Cortex of kidney (tissue), 1 donor: ENCODE measurements at places on chromosomes 2 and 18.

- DNase-seq, result no peak
These were observed 186.2 kb downstream of the SNTG2 start for GRCh38 chr2:1136846-1137245.

- DNase-seq, result no peak
These were observed 142.9 kb upstream of the SMAD2 start for GRCh38 chr18:48073211-48073930.

DNA sequence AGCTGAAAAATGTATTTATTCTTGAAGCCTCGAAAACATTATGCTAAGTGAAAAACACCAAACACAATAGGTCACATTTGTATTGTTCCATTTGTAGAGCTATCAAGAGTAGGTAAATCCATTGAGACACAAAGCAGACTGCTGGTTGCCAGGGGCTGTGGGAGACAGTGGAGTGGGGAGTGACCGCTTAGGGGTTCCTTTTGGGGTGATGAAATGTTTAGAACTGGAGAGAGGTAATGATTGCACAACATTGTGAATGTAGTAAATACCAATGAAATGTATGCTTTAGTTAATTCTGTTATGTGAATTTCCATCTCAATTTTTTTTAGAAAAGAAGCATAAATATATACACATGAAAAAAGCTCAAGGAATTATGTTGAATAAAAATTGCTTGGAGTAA lies 15.8 kb downstream of the KCTD18 start:
- no peak for DNase-seq

DNA sequence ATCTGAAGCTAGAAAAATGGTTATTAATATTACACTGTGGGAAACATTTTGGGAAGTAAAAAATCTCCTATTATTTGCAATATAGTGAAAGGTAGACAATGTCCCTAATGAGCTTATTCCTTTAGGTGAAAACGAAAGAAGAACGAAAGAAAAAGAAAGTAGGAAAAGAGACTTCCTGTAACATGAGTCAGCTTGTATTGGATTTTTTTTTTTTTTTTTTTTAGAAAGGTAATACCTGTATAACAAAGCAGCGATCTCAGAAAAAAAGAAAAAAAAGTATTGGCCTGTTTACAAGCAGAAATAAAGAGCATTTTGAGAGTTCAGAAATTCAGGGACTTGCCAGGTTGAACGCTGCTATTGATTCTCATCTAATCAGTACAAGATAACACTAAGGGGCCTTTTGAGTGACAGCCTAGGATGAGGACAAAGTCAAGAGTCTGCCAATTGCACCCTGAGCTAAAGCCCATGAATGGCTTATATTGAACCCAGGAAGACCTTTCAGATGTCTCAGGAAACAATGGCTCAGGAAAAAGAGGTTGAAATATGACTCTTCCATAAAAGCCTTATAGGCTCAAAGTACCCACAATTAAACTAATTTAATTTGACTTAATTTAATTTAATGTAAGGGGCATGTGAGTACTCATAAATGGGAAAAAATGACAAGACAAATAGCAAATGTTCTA lies 615.6 kb upstream of the CDH2 start:
- no peak for DNase-seq

GRCh38 chr18:79483971-79484491 lies 88.3 kb downstream of the NFATC1 start:
- no peak for DNase-seq

GRCh38 chr18:4106407-4107033 lies 348.6 kb downstream of the DLGAP1 start:
- DNase-seq, result no peak

DNA sequence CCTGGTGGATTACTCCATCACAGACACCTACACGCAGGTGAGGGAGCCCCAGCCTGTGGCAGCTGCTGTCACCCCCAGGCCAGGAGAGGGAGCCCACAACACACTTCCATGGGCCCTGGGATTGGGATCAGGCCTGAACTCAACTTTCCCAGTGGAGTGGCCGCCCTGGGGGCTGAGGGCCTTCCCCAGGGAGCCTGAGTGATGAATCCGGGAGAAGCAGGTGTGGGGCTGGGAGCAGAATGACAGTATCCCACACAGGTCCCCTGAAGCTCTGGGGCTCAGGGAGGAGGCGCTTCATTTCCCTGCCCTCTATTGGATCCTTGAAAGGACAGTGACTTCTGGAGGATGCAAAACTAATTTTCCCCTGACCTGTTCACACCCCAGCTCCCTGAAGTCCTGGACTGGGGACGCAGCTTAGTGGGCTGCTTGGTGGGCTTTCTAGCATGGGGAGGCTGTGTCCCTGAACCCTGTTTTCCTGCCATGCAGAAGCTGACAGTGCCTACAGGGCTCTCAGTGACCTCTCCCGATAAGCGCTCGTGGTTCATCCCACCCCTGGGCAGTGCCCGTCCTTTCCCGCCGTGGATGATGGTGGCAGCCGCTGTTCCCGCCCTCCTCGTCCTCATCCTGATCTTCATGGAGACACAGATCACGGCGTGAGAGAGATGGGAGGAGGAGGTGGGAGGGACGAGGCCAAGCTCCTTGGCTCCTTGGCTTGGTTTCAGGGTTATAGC lies 11.0 kb downstream of the SLC4A3 start:
- no peak for DNase-seq

GRCh38 chr2:70510313-70510712 lies 43.3 kb downstream of the TGFA start:
- no peak for DNase-seq

- DNase-seq, result no peak
These were observed 32.1 kb upstream of the ZNF638 start for GRCh38 chr2:71299507-71299906.

GRCh38 chr2:122412360-122412759 lies 656.9 kb downstream of the TSN start:
- DNase-seq, result no peak

GRCh38 chr18:47118981-47119380 lies 31.3 kb downstream of the HDHD2 start:
- no peak for DNase-seq

- no peak for DNase-seq
These were observed 42.4 kb upstream of the AKAIN1 start for GRCh38 chr18:5239447-5239846.

- no peak for DNase-seq
These were observed 1.3 kb downstream of the CERS6 start for GRCh38 chr2:168457190-168457895.

DNA sequence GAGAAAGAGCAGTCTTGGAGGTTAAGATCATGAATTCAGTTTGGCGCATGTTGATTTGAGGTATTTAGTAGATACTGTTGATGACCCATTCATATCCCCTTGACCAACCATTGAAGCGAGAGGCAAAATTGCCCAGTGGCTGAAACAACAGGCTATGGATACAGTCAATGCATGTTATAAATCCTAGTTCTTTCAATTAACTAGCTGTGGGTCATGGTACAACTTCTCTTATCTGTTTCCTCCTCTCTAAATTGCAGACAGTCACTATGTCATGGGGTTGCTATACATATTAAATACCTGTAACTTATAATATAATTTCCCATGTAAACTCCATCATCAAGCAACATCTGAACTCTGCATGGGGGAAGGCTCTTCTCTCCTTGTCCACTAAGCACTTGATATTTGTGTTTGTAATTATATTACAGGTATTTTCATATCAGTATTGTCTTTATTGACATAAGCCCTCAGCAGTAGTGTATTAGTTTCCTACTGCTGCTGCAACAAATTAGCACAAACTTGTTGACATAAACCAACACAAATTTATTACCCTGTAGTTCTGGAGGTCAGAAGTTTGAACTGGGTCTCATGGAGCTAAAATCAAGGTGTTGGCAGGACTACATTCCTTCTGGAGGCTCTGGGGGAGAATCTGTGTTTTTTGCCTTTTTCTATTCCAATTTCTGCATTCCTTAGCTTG lies 61.7 kb upstream of the ACTR3 start:
- no peak for DNase-seq

GRCh38 chr2:19810637-19811036 lies 91.1 kb downstream of the TTC32 start:
- no peak for DNase-seq

GRCh38 chr18:33700513-33700976 lies 122.5 kb downstream of the ASXL3 start:
- DNase-seq, result no peak

DNA sequence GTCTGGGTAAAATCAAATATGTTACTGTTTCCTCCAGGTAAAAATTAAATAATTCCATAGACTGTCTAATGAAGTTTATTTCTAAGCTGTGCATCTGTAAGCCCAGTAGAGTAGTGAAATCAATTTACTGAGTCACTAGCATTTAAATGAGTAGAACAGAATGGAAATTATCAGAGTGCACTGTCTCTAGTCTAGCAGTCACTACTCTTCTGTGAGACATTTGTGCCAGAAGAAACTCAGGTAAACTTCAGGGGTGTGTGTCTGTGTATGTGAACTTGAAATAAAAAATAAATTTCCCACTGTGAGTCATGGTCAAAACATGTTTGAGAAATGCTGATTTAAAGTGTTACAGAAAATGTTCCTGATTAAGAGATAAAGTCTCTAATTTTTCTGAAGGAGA lies 146.4 kb downstream of the RIF1 start:
- no peak for DNase-seq

GRCh38 chr2:56333812-56334485 lies 150.2 kb downstream of the CCDC85A start:
- no peak for DNase-seq

- no peak for DNase-seq
These were observed 175.3 kb upstream of the CREB1 start for GRCh38 chr2:207354462-207354861.

- DNase-seq, result no peak
These were observed 1.6 kb downstream of the ABCA12 start for GRCh38 chr2:215136669-215137328.

DNA sequence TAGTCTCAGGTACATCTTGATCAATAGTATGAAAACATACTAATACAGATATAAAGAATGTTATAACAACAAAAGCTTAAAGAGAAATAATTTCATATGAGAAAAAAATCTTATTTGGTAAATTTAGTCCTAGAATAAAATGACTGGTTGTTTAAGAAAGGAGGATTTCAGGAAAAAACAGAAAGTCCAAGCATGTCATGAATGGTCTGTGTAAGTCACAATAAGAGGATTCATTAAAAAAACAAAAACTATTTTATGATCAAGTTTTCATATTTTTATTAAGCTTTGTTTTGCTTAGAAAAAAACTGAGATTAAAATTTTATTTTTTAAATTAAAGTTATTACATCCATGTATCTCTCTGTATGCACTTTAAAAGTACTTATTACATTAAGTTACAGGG lies 353.9 kb upstream of the SPHKAP start:
- DNase-seq, result no peak

- no peak for DNase-seq
These were observed 3.6 kb upstream of the GBX2 start for GRCh38 chr2:236171680-236172254.

GRCh38 chr18:28890791-28891190 lies 713.9 kb upstream of the CDH2 start:
- DNase-seq, result no peak

- DNase-seq, result no peak
These were observed 4.2 kb downstream of the ERMN start for GRCh38 chr2:157321466-157321865.

- no peak for DNase-seq
These were observed 42.0 kb upstream of the GPD2 start for GRCh38 chr2:156394033-156394741.

- DNase-seq, result no peak
These were observed 665.2 kb upstream of the NRXN1 start for GRCh38 chr2:51697095-51697494.

DNA sequence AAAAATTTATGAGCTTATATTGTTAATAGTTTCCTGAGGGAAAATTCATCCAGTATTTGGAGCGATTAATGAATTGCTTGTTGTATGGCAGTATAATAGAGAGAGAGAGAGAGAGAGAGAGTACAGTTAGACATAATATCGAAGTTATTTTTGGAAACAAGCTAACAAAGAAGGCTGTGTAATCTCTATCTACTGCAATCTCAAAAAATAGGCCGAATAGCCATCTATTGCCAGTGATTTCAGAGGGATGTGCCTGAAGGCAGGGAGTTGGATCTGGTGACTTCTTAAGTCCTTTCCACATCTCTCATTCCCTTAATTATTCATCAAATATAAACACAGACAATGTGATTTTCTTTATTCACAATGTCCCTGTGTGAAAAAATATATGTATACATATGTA lies 433.1 kb upstream of the RAB12 start:
- DNase-seq, result no peak

- DNase-seq, result no peak
These were observed 118.8 kb downstream of the ABCA12 start for GRCh38 chr2:215019521-215020145.

DNA sequence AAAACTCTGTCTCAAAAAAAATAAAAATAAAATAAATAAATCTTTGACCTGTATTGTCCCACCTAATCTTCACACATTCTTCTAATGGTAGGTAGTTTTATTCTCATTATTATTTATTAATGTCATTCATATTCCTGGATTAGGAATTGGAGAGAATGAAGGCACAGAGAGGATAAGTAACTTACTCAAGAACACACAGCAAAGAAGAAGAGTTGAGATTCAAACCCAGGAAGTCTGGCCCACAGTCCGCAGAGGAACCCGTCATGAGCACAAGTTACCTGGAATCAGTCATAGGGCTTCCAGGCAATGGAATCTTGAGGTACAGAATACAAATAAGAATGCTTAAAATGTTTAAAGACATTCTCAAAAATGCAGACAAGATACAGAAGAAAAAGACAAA lies 46.3 kb upstream of the SLC66A3 start:
- DNase-seq, result no peak

- DNase-seq, result no peak
These were observed 249.0 kb downstream of the ZNF804A start for GRCh38 chr2:184847331-184847730.

DNA sequence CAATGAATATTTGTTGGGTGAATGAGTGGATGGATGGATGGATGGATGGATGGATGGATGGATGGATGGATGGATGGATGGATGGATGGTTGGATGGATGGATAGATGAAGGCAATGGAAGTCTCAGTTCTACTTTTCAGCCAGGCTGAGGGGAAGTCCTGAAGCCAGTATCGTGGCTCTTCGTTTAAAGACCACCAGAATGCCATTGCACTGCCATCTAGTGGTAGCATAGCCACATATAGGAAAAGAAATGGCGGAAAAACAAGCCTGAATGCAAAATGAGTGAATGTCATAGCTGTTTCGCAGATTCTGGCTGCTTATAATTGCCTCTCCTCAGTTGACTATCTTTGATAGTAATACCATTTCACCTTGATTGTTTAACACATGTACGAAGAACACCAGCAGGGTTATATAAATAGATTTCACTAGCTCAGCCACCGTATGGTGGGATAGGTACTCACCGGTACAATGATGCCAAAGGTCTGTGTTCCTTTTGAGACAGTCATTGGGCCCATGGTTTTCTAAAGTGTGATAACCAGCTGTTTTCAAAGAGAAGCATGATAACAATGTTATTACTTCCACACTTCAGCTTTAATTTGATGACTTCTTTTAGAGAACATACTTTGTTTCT lies 62.3 kb upstream of the GREB1L start:
- no peak for DNase-seq

DNA sequence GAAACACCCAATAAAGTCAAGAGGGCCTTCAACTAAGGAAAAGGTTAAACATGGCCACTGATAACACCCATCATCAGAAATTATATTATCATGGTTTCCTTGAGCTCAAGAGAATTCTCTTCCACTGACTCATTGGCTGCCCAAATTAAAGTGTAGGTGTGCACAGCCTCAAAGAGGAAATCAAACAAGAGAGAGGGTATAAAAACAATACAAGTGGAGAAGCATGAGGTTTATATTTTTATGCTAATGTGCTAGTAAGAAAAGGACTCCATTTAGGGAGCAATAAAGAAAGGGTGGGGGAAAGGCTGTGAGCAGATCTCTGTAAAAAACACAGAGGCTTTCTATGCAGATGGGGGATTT lies 168.8 kb upstream of the VRK2 start:
- DNase-seq, result no peak
